Fibroblast of skin of abdomen (primary cell): ENCODE measurements at places on chromosomes 1 and 21.

GRCh38 chr1:4755864-4756504 is 101.6 kb downstream of the AJAP1 start:
- DNase-seq, result no peak

DNA sequence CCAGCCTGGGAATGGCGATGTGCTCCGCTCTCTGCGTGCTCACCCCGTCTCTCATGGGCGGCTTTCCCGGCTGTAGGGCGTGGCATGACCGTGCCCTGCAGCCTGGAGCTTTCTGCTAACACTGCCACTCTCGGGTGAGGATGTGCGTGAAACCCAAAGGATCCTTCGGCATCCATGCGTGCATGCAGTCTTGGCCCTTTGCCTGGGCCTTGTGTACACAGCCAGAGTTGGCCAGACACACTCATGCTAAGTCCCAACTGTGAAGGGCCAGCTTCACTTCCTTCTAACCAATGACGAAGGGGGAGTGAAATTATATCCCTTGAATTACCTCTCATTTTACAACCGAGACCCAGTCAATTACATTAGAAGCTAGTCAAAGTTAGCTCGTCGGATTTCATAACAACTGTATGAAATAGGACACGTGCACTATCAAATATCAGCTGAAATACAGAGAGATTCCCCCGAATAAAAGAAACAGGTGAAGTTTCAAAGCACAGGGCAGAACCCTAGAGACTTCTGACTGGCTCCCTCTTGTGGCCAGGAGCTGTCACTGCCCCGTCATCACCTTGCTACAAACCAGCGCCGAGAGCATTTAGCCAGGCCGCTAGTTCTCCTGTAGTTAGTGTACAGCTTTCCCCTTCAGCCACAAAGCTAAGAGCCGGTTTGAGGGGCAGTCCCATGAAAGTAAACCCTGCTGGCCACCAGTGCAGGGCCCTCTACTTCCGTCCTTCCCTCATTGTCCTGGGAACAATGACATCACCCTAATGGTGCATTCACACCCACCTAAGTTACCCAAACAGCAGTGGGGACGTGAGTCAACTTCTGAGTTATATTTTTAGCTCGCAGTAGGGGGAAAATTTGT is 63.4 kb upstream of the COA6 start:
- peak; percentile 39 for DNase-seq

- peak; percentile 69 for DNase-seq
Observed at GRCh38 chr1:8373581-8374241, 55.8 kb downstream of the SLC45A1 start.

- DNase-seq, result peak; percentile 61
Observed at GRCh38 chr1:68221980-68222373, 10.3 kb downstream of the WLS start.

DNA sequence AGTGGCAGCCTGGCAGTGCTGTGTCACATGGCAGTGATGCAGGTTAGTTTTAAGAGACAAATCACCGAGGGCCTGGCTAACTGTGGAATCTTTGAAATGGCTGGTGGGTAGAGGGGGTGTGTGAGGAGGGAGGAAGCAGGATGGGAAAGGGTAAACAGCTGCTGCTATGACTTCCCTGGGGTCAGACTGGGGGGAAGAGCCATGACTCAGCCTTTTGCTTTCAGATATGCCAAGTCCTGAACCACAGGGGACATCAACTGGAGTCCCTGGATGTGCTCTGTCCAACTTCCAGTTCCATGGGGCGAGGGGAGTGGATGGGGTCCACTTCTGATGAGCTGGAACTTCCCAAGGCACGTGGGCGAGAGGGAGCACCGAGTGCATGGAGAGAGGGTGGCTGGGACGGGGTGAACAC is 121.1 kb upstream of the ADAR start:
- DNase-seq, result peak; percentile 25

DNA sequence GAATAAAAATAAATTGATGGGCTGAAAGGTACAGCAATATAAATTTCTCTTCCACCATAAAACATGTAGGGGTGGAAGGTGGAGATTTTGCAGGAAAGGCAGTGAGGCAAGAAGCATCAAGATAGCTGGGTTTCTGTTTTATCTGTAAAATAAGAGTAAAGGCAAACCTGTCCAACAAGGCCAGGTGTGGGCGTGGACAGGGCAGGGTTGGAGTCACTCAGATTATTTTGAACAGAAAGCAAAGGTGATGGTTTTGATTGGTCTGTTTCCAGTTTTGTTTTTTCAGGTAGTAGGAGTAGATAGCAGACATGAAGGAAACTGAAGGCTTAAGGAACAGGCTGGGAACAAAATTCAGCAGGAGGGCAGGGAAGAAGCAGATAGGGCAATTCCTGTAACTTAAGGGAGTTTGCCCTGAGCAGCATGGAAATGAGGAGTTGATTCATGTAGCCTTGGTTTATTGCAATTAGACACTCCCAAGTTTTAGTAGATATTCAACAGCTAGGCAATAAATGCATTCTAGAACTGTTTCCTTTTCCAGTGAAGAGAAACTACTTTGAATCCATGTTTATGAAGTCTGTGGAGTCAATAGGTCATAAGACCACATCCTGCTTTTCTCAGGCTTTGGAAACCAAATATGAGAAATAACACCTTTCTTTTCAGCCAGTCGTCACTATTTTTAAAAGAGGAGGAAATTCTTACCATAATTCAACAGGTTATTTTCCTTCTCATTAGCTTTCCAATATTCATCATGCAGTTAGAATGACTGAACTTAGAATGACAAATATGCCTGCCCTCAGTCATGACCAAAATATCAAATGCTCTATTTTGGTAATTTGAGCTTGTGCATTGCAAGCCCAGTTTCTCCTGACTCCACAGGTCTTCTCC is 38.7 kb upstream of the CD55 start:
- DNase-seq, result peak; percentile 17

- DNase-seq, result no peak
Observed at GRCh38 chr1:197844651-197845050, 57.8 kb upstream of the C1orf53 start.

DNA sequence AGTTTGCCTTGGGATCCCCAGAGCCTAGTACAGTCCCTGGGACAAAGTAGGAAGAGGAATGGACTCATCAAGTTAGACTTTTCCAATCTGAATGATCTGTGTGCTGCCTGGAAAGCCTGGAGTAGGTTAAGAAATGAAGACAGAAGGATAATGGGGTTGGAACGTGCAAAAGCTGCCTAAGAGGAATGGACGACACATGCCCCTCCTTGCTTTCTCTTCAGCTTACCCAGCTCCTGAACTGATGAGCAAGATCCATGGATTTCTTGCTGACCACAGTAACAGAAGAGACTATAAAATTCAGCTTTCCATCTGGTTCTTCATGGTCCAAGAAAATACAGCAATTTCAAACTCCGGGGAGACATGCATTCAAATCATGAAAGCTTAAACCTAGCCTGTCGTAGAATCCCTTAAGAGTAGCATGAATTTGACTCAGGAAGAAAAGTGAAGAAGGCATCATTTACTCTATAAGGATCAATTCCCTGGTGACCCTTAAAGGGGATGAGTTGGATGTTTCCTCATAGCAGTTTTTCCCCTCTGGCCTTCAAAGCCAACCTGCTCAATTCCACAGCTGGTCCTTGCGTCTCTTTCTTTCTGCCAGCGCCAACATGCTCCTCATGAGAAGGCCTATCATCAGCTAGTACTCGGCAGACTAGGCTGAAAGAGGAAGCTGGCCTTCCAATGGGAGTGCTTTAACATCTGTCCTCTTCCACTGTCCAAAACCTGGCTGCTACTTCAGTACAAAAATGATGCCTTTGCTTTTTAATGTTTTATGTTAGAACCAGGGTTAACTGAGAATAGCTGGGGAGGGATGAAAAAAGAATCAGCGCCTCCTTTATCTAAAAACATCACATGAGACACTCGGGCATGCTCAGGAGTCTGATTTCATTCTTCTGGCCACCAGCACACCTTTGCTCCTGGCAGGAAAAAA is 5.7 kb upstream of the PEF1 start:
- DNase-seq, result peak; percentile 15

GRCh38 chr1:114330451-114330983 is 176.8 kb upstream of the SYT6 start:
- DNase-seq, result no peak

DNA sequence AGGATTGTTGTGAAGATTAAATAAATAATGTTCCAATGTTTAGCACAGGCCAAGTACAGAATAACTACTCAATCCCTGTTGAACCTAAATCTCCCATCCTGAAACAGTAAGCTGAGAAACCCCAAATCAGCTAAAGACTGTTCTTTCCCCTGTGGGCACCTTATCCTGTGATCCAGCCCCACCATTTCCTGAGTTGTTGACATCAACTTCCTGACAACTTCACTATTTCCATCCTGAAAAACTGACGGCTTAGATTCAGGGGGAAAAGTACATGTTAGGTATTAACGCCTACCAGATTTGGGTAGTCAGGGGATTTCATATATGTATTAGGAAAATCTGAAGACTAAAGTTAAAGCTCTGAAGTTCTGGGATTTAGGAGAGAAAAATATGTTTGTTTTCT is 51.7 kb upstream of the PALMD start:
- DNase-seq, result no peak

- DNase-seq, result no peak
Observed at GRCh38 chr1:3915551-3916121, 15.6 kb upstream of the C1orf174 start.

DNA sequence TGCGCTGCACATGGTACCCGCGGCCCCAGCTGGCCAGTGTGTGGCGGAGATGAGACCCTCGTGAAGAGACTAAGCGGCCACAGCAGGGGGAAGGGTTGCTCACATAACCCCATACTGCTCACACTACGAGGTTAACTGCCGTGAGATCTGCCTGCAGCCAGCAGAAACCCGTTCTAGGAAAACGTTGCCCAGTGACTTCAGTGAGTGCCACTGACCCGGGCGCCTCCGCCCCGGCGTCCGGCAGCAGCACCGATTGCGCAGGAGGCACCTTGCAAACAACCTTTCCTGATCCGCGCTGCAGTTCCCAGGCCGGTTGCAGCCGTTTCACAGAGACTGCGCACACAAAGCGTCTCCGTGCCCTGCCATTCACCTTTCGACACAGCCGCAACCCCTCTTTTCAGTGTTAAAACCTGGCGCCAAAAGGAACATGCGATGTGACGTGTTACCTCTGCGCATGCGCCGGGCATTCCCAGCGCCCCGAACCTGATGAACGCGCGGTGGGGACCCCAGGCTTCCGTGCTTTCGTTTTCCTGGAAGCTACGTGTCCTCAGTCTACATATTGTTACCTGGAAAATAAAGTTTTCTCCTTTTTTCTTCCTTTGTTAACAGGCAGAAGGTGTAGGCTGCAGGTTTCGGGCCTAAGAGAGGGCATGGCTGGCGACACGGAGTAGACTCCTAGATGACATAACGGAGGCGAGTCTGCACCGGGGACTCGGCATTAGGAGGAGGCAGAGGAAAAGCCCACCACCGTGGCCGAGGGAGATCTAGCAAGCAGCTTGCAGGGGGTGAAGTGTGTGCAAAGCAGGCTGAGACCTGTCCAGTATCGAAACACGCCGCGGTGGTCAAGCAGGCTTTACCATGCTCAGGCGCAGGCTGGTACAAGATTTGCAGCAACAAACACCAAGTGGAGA is 8.9 kb downstream of the VPS26C start:
- peak; percentile 53 for DNase-seq

DNA sequence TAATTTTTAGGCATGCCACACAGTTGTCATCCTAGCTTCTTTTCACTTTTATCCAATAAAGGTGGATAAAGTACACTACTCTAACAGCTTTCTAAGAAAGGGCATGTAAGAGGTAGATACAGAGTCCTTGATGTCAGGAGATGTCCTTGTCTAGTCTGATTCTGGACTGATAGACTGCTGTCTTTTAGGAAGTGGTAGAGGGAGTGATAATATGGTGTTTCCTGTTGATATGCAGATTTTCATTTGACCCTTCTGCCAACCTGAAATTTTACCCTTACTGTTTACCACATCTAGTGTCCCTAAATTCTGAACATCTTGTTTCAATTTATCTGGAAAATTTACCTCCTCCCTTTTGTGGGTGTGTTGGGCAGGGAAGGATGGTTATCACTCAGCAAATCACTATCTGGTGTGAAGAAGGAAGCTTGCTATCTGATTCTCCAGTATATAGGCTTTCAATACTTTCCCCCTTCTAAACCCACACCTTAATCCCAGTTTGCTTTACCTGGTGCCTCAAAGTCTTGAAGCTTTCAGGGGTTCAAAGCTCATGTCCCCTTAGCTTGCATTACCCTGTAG is 354.9 kb upstream of the SNX7 start:
- DNase-seq, result no peak

GRCh38 chr1:201276891-201277290 is 6.4 kb upstream of the PKP1 start:
- no peak for DNase-seq

GRCh38 chr1:71511505-71511904 is 430.7 kb upstream of the ZRANB2 start:
- DNase-seq, result no peak

DNA sequence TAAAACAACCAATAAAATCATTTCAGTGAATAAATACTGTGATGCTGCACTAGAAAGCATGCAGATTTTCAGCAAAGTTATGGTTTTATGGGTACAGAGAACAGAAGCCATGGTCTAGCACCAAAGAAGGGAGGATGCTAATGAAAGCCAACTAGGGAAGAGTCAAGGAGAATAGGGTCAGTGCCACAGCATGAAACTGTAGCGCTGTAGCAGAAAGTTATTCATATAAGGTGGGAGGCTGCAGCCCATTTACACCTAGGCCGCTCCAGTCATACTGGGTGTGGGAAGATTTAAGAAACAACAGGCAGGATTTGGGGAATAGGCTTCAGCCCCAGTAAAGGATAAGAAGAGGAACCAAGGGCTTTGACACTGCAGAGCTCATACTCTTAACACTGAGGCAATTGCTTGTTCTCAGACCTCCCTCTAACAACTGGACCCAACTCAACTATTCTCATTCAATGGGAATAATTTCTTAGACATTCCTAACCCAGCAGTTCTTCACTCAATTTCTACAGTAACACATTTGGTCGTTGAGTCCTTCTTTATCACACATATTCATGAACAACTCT is 4.4 kb downstream of the IFI16 start:
- DNase-seq, result no peak

DNA sequence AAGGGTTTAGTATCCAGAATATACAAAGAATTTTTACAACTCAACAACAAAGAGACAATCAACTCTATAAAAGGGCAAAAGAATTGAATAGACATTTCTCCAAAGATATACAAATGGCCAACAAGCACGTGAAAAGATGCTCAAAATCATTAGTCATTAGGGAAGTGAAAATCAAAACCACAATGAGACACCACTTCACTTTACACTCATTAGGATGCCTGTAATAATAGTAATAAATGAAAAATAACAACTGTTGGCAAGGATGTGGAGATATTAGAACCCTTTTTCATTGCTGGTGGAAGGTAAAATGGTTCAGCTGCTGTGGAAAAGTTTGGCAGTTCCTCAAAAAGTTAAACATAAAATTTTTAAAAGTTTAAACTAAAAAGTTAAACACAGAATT is 7.0 kb upstream of the ABCD3 start:
- peak; percentile 4 for DNase-seq

DNA sequence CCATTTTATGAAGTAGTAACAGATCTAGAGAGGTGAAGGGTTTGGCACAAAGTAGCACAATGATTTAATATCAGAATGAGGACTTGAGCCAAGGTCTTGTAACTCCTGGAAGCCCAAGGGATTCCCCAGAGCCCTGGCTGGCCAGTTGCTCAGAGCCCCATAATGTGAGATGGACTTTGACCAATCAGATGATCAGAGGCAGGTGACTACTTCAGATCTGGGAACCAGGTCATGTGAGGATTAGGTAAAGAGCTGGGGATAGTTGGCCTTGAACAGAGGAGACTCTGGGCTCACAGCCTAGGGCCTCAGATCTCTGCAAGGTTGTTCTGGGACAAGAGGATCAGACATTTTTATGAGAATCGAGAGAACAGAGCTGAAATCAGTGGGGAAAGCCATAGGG is 18.9 kb downstream of the SHISAL2A start:
- DNase-seq, result no peak
